ENCODE measurements at places on chromosomes 7 and 10.
A peak's percentile ranks its signal among the peaks of the same experiment; 100 is the strongest.

GRCh38 chr10:49139846-49140195 lies 6.0 kb upstream of the FAM170B start:
- DNase-seq, result no peak

- DNase-seq, result no peak
Measured at GRCh38 chr7:139079861-139080260, 29.7 kb downstream of the ZC3HAV1 start.

DNA sequence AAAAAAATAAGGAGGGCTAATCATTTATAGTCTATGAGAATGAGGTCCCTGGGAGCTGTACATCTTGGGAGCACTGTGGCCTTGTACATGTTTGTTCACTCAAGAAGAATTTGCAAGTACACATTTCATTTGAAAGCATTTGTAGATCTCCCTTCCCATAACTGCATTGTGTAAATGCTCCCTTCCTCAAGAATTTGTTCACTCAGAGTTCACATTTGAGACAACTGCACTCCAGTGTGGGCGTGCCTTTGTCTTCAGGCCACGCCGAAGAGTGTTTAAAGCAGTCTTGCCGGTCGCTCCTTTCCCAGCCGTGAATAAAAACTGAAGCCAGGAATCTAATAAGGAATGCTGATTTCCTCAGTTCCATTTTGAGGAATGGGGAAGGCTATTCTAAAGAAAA lies 291.1 kb upstream of the LYZL1 start:
- DNase-seq, result no peak

DNA sequence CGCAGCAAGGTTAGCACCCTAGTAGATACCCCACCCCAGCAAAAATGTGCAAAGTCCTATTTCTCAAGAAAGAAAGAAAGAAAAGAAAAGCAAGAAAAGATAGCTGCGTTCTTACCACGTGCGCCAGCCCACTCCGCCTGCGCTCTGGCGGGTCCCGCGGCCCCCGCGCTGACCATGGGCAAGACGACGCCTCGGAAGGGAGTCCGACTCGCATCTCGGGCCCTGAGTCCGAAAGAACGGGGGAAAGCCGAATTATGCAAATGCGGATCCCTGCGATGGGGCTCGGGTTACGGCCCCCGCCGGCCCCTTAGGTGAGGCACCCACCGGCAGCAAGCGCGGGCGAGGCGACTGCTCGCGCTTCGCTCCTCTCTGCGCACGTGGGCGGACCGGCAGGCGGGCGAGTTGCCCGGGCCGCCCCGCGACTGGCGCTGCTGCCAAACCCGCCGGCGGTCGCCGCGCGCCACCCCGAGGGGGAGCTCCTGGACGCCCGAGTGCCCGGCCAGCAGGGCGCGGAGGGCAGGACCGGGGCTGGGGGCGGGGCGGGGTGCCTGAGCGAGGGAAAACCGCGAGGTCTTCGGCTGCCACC lies 2.4 kb upstream of the EGR2 start:
- DNase-seq, result peak; percentile 74

DNA sequence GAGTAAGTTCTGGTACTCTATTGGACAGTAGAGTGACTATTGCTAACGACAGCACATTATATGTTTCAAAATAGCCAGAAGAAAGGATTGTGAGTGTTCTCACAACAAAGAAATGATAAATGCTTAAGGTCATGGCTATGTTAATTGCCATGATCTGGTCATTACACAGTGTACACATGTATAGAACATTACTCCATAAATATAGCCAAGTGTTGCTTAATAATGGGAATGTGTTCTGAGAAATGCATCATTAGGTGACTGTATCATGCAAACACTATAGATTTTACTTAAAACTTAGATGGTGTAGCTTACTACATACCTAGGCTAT lies 19.6 kb downstream of the EPC1 start:
- DNase-seq, result no peak

DNA sequence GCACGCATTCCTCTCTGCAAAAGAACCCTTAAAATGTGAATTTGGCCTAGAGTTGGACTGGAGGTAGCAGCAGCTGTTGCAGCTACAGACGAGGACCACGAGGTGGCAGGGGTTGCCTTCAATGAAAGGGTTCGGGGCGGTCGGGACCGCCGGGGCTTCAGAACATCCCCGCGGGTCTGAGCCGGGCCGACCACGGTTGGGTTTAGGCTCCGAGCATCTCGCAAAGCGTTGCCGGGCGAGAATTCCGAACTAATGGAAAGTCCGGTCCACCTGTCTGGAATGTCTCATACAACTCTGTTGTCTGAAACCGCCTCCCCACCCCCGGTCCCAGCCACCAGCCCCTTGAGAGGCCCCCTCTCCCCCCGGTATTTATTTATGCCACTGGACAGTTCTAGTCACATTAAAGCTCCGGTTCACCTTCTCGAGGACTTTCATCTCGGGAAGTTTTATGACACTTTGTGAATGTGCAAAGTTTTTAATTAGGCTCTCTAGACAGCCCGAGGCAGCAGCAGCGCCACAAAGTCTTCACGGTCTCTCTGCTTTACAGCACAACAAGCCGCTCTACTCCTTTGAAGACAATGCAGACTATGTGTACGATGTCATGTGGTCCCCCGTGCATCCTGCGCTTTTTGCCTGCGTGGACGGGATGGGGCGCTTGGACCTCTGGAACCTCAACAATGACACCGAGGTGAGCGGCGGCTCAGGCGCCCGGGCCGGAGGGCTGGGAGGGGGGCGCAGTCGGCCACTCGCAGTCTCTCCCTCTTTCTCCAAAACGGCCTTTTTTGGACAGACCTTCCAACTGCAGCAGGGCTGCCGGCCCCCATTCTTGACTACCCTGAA lies 246.2 kb downstream of the SLC25A13 start:
- peak; percentile 61 for DNase-seq

DNA sequence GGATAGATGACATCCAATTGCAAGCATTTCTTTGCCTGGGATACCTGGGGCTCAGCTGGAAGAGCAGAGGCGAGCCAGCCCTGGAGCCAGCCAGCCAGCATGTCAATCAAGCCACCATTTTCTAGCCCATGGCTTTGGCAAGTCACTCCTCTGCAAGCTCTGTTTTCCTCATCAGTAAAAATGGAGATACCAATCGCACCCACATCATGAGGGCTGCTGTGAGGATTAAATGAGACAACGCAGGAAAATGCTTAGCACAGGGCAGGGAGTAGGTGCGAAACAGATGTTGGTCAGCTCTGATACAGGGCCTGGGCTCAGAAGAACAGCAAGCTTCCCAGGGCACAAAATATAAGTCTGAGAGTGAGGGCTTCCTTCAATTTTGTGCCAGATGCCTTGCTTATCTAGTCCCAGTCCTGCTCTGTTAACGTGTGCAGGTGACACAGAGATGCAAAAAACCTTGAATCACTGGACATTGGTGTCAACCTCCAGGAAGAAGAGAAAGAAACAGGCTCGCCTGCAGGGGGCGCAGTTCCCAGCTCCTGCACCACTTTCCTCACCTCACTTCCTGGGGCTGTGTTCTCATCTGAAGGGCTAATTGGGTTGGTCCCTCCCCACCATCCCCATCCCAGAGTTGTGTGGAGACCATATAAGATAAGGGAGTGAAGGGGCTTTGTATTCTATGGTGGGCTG lies 72.8 kb upstream of the CACUL1 start:
- DNase-seq, result peak; percentile 6

GRCh38 chr10:96440361-96441292 lies 73.1 kb downstream of the TLL2 start:
- no peak for DNase-seq

- no peak for DNase-seq
Measured at GRCh38 chr7:133977409-133978274, 149.5 kb upstream of the LRGUK start.

GRCh38 chr7:31707089-31707488 lies 20.1 kb downstream of the PPP1R17 start:
- DNase-seq, result no peak

GRCh38 chr10:80201608-80202141 lies 3.7 kb downstream of the ANXA11 start:
- DNase-seq, result no peak

- no peak for DNase-seq
Measured at GRCh38 chr7:76364198-76364584, 5.4 kb upstream of the YWHAG start.

GRCh38 chr7:155427411-155428038 lies 30.4 kb upstream of the EN2 start:
- no peak for DNase-seq

DNA sequence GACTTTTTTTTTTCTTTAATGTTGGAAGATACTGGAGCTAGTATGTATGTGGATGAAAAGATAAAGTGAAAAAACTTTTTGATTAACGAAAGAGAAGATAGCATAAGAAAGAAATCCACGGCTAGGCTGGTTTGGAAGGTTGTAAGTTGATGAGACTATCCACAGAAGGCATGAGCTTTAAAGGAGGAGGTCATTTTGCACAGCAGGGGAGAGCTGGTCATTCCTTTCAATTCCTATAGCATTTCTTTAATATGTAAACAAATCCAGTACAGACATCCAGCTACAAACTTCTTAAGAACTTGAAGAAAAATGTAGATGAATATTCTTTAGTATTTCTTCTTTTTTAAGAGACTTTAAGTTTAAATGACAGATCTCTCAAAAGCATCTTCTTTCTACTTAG lies 281.3 kb downstream of the CACNA2D1 start:
- no peak for DNase-seq

DNA sequence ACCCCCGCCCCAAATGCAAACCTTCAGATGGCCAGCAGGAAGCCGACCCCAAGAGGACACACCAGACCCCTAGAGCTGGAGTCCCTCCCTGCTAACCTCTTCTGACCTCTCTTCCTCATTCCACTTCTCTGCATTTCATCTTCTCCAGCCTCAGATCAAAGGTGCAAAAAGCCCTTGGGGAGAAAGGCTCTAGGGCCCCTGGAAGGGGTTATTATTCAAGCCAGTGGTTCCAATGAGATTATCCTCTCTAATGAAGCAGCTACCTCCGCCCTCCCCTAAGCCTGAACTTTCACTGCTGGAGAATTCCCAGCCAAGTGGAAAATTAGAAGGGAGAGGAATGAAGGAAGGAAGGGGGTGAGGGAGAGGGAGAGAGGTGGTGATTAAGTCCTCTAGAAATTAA lies 343.9 kb downstream of the PLXNA4 start:
- DNase-seq, result no peak

- no peak for DNase-seq
Measured at GRCh38 chr7:155011086-155011485, 8.2 kb upstream of the PAXIP1 start.

DNA sequence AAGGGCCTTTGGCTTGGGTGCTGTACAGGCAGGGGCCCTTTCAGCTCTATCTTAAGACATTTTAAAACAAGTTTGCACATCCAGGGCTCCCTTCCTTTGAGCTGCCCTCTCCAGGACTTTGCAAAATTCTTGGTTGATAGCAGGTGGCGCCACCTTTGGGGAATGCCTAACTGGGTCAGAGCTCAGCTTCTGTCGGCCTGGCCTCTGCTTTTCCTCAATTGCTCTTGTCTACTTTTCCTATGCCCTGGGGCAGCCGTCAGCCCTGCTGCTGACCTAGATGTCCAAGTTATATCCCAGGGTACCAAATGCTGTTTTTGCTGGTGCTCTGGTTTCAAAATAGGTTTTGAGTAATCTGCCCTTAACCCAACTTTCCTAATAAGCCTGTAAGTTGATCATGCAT lies 65.8 kb downstream of the APBB1IP start:
- DNase-seq, result no peak

GRCh38 chr10:116768786-116769185 lies 26.4 kb upstream of the HSPA12A start:
- no peak for DNase-seq

DNA sequence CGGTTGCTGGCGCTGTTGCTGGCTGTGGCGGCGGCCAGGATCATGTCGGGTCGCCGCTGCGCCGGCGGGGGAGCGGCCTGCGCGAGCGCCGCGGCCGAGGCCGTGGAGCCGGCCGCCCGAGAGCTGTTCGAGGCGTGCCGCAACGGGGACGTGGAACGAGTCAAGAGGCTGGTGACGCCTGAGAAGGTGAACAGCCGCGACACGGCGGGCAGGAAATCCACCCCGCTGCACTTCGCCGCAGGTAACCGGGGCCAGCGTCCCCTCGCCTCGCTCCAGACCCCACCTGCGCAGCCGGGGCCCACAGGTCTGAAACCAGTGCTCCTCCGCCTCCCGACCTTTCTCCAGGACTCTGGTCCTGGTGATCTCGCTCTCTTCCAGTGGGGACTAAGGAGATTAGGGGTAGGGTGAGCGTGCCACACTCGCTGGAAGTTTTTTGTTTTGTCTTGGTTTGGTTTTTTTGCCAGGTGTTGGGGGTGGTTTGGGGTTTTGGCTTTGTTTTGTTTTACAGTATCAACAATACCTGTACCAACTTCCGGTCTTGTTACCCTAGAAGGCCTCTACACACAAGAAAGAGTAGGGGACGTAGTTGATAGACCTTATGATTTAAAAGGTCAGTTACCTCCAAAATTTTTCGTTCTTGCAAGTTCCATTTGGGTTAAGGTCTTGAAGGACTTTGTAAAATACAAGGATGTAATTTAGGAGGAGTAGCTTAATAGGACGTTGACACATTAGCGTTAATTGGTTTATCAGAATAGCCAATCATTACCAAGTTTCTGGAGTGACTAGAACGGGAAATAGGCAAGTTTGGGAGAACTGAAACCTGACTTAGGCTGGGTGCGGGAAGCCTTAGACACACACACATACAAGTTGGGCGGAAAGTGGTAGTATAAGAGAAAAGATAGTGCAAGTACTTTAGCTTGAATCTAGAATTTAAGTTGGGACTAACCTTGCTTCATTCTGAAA lies 704 bp downstream of the TNKS2 start:
- DNase-seq, result peak; percentile 45

DNA sequence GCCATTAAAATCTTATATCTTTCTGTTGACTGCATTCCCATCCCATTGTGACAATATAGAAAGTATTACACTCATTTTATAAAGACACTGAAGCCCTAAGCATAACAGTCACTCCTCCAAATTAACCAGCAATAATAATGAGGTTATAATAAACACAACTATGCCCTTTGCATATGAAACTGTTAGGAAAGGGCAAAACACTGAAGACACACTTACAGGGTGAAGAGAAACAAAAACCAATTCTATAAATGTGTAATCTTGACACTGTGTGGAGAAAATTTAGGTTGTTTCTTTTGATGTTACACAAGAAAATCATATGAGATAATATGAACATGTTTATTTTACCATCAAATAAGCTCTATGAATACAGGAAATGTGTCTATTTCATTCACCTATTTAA lies 14.0 kb upstream of the GPR37 start:
- no peak for DNase-seq

- DNase-seq, result no peak
Measured at GRCh38 chr7:1619152-1620079, 49.6 kb upstream of the PSMG3 start.

- peak; percentile 35 for DNase-seq
Measured at GRCh38 chr7:75639071-75639885, 99.5 kb downstream of the HIP1 start.

GRCh38 chr10:133336577-133337369 lies at the start of gene CALY:
Gene CALY, minus strand, starts transcription at chr10:133336896. Its CDS starts 7,907 bp downstream, at chr10:133328989.
- DNase-seq, result peak; percentile 74

DNA sequence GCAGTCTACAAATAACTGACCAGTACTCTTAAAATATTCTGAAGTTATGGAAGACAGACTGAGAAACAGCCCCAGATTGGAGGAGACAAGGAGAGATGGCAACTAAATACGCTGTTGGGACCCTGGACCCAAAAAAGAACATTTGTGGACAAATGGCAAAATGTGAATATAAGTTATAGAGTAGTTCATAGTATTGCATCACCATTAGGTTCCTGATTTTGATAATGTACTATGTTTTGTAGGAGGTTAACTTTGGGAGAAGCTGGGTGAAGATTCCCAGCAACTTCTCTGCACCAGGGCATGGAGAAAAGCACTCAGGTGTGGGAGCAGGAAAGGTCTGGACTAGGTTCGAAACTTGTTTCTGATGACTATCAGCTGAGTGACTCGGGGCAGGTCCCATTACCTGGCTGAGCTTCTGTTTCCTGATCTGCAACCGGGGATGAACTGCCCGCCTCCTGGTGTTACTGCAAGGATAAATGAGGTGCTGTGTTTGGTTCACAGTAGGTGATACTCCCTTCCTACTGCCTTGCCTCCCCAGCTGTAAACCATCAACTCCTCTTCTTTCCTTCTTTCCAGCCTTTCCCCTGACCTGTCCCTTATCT lies 48.2 kb downstream of the EEPD1 start:
- no peak for DNase-seq
